ENCODE measurements at places on chromosomes 4 and X.

GRCh38 chrX:116267511-116268040, 97.0 kb downstream of the AGTR2 start:
- no peak for DNase-seq

GRCh38 chr4:83315341-83315870, 19.2 kb downstream of the HPSE start:
- DNase-seq: no peak

- DNase-seq: no peak
Measured at GRCh38 chr4:184191267-184191666, 26.4 kb downstream of the ENPP6 start.

DNA sequence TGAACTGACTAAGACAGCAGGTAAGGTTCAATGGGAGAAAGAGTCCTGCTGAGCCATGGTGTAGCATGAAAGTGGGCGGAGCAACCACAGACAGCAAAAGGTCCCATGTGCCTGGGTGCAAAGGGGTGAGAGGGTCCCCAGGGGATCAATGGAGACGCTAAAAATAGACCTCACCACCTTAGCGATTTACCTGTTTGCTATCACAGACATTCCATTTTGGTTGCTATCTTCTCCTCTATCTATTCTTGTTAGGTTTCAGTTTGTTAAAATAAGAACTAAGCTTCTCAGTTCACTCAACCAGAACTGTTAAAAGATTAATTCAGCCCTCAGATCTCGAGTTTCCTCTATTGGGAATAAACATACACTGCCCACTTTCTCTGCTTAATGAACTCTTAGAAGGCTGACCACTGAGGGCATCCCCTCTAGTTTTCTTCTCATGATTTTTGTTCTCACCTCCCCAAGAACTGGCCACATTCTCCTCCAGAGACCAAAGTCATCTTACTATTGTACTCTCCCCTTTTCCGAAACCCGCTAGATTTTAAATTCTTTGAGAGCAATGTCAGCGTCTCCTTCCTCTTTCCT, 136.7 kb downstream of the PARM1 start:
- DNase-seq: no peak

GRCh38 chr4:107130157-107130556, 94.0 kb upstream of the DKK2 start:
- no peak for DNase-seq

GRCh38 chr4:146787731-146788130, 149.0 kb downstream of the POU4F2 start:
- DNase-seq: no peak

GRCh38 chr4:3112609-3113469, 38.4 kb downstream of the HTT start:
- DNase-seq: no peak

GRCh38 chr4:84803720-84804119, 162.8 kb downstream of the WDFY3 start:
- no peak for DNase-seq

- no peak for DNase-seq
Measured at GRCh38 chr4:116244771-116245170, 840.6 kb downstream of the TRAM1L1 start.

- DNase-seq: no peak
Measured at GRCh38 chrX:154739952-154740465, 10.9 kb downstream of the GAB3 start.

DNA sequence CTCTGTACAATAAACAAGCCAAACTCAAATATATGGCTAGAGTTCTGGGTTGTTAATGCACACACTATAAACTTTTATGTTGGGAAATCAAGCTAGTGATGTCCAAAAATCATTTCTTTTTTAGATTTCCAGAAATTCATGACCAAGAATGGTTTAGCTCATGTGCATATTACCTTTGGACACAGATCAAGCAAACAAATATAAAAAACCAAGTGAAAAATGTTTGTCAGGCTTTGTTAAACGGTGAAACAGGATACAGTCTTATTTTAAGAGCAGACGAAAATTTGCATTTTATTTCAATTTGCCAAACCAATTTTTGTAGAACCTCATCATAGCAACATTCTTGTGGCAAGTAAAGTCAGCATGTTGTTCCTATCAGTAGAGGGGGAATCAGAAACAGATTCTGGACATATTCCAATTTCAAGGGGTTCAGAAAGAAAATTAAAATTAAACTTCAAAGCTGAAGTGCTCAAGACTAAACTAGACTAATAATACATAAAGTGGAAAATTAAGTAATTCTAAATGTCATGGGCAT, 413.6 kb downstream of the TRIML1 start:
- no peak for DNase-seq

- no peak for DNase-seq
Measured at GRCh38 chrX:46803140-46803539, 33.7 kb upstream of the RP2 start.

- no peak for DNase-seq
Measured at GRCh38 chrX:31168551-31168950, 96.7 kb upstream of the FTHL17 start.

DNA sequence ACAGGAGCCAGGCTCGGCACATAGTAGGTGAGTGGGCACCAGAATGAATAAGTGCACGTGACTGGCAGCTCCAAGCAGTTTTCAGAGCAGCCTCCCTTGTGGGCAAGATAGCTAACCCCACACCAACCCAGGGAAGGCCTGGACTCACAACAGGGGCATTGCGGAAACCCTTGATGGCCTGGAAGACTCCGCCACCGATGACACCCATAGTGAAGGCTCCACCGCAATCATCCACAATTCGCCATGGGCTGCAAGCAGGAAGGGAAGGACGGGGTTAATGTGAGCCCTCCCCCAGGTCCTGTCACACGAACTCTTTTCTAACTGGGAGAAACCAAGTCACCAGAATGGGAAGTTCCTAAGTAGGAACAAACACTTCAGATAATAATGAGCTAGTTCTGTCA, 957 bp downstream of the TIMM17B start:
- no peak for DNase-seq

DNA sequence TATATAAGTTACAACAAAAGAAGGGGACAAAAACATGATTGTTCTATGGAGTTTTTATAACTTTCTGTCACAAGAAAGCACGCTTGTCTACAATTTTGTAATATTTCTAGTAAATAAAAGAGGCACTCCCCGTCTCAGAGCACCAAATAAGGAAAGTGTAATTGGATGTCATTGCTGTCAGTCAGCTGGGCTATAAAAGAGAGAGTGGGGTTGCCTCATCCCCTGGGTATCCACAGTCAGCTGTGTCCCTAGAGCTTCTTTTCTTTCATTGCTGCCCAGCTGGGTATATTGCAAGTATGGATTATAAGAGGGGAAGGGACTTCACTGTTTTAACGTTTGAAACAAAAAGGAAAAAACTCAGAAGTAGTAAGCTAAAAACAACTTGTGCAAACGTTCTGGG, 61.3 kb downstream of the NPNT start:
- DNase-seq: no peak

- no peak for DNase-seq
Measured at GRCh38 chr4:188132232-188132631, 7.0 kb upstream of the TRIML1 start.

- no peak for DNase-seq
Measured at GRCh38 chrX:627995-628394, 2.6 kb upstream of the SHOX start.

DNA sequence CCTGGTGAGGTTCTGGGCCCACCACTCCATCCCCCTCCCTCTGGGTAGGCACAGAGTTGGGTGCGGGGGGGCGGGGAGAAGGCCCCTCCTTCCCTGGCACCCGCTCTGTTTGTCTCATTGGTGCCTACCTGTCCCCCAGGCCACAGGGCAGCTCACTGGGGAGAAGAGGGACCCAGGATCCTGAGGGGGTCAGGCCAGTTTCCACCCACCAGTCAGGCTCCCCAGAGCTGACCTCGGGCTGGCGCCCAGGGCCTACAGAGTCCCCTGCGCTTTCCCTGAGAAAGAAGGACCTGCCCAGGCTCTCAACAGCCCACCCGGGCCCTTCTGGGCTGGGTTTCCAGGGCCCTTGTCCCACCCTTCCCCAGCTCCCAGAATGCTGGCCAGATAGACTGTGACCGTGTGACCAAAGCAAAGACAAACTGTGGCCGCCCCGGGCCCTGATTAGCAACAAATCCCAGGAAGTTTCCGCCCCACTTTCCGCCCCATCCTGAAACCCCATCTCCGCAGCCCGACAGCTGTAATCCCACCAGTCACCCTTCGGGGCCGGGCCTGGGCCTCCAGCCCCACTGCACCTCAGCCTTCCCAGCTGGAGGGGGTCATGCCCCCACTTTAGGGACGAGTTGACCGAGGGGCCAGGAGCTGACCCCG, 33.8 kb upstream of the FGFR3 start:
- no peak for DNase-seq

DNA sequence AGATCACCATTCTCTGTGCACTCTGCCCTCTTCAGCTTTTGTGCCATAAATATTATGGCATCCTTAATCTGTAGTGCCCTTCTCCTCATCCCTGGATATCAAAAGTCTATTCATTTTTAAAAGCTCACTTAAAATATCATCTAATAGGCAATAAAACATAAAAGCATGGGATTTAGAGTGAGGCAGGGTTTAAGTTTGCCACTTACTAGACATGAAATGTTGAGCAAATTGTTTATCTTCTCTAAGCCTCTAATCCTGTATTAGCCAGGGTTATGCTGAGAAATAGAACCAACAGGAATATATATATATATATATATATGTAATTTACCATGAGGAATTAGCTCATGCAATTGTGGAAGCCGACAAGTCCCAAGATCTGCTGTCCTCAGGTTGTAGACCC, 472.4 kb upstream of the HS3ST1 start:
- no peak for DNase-seq

- DNase-seq: no peak
Measured at GRCh38 chr4:168095776-168096406, 3.6 kb downstream of the ANXA10 start.

DNA sequence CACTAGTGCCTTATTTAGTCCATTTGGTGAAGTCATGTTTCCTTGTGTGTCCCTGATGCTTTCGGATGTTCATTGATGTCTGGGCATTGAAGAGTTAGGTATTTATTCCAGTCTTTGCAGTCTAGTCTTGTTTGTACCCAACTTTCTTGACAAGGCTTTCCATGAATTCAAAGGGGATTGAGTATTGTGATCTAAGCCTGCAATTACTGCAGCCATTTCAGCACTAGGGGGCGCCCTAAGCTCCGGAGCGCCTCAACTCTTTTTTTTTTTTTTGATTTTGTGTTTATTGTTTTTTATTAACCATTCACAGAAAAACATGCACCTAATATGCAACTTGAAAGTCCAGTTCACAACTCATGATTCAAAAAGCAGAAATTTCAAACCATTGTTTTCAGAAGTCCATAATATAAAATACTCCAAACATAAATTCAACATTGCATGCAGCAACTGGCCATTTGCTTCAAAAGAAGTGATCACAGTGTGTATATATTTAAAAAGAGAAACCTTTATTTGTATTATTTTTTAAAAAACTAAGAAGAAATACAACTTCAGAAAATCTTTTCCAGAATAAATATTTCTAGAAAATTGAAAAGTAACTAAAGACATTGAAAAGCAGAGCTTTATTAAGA, 59.2 kb downstream of the PTPN13 start:
- no peak for DNase-seq

DNA sequence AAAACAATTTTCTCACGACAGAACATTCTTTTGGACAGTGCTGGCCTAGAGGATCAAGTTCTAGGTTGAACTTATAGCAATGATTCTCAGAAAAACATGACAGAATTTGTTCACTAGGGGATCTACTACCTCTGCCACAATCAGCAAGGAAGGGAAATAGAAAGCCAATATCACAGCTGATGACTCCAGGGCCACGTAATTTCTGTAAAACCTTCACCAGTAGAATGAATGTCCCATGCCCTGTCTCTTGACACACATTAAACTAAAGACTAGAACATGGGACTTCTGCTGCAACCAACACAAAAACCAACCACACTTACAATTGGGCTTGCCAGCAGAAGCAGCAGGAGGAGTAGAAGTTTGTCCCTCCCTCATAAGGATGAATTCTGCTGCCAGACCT, 86.0 kb upstream of the NPFFR2 start:
- DNase-seq: no peak

DNA sequence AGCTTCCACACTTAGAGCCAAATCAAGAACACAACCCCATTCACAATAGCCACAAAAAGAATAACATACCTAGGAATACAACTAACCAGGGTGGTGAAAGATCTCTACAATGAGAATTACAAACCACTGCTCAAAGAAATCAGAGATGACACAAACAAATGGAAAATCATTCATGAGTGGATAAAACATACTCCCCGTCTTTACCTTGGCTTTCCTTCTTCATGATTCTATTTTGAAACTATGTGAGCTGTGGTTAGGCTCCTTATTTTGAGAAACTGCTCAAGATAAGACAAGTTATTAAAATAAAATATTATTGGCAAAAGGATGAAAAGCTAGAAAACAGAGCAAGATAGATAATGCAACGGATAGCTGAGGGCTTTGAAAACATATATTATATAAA, 598.1 kb upstream of the FAT1 start:
- no peak for DNase-seq

DNA sequence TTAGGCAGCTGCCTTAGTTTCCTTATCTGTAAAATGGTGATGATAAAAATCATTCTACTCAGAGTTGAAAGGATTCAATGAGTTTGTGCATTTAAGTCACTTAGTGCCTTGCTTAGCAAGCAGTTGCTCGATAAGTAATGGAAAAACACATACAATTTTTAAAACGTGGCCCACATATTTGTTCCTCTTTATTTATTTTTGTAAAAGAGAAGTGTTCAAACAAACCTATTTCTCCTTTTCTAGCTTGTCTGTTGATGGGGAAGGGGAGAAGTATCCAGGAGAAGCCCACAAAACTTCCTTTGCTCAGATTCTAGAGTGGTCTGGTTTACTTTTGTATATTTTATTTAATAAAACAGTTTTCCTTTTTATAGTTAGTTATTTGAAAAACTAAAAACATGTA, 3.3 kb upstream of the HPGDS start:
- no peak for DNase-seq

GRCh38 chrX:52359614-52360232, 9.1 kb upstream of the XAGE2 start:
- DNase-seq: no peak

DNA sequence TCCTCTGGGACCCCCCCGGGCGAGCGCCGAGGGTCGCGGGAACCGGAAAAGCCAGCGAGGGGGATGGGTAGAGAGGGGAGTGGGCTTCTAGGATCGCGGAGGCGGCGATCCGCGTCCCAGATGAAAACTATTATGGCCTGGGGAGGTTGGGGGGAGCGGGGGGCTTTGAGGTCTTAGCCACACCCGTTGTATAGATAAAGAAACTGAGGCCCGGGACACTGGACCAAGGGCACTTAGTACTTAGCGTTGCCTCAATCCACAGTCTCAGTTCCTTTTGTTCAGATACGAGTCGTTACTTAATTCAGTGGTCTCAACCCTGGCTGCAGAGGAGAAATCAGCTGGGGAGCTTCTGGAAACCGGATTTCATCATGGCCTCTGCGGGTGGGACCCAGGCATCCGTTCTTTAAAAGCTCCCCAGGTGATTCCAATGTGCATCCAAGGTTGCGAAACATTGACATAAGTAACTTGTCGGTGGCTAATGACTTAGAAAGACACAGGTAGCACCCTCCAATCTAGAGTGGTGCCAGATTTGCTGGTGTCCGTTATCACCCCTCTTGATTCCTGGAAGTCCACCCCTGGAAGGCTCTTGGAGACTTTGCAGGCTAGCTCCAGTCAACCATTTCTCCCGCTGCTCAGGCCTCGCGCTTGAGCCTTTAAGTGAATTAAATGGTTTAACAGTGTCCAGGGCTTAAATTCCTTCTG, 90.7 kb downstream of the GEMIN8 start:
- no peak for DNase-seq
